Motor neuron (in vitro differentiated cells): ENCODE measurements at places on chromosomes 11 and 22. TPM values are rescaled to one million over a fixed set of nuclear protein-coding genes. Genes with fewer than 3 reads are reported as not detected.

- ATAC-seq = no peak
Measured at GRCh38 chr11:4087551-4087950, 7.0 kb upstream of the RRM1 start.

- no peak for ATAC-seq
Measured at GRCh38 chr11:26493616-26494015, 78.4 kb downstream of the MUC15 start.

DNA sequence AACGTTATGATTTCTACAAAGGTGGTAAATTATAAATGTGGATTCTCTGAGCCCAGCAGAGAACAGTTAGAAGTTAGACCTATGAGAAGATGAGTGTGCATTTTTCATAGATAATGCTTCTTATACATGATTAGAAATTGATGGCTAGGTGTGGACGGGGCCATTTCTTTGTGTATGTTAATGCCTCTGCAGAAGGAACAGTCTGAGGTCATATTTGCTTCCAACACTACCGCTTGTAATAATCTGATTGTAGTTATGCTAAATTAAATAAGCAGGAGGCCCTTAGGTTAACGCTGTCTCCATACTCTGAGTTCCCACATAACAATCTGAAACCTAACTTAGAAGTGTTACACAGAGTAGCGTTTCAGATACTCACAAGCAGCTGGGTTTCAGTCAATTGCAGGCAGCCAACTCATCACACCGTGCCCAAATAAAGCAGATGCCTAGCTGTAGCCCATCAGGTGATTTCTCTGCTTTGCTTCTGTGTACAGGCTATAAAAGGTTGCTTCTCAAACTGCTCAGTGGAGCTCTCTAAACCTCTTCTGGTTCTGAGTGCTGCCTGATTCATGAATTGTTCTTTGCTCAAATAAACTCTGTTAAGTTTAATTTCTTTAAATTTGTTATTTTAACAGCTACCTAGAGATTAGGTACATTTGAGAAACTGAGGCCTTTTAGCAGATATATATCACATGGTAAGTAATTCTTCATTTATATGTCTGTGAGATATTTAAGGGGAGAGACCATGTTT, 638.8 kb upstream of the CCDC90B start:
- peak; percentile 73 for ATAC-seq

DNA sequence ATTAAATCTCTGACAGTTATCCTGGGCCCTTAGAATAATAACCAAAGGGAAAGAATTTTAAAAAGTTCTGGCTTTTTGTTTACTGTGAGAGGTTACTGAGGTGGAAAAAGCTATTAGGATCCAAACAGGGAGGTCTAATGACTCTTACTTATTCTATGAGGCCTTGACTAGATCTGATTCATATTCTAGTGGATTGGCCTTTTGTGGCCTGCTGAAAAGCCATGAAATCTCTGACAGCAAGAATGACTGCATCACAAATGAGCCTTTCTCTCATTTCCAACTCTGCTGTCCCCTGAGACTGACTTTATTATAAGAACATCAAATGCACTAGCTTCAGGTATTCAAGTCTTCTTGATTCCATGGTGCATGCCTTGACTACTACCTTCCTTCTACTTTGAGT, 1797.6 kb downstream of the LRRC4C start:
- ATAC-seq = peak; percentile 82

DNA sequence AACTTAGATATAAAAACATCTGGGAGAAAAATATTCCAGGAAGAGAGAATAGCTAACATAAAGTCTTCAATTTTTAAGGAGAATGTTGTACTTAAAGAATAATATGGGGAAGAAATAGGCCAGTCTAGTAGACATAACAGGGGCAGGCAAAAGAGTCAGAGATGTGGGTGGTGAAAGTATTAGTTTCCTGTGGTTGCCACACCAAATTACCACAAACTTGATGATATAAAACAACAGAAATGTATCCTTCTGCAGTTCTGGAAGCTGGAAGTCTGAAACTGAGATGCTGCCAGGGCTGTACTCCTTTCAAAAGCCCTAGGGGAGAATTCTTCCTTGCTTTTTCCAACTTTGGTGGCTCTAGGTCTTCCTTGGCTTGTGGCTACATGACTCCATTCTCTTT, 1309.7 kb downstream of the LRRC4C start:
- no peak for ATAC-seq

- peak; percentile 40 for ATAC-seq
Measured at GRCh38 chr11:73314117-73314961, 6.3 kb downstream of the ARHGEF17 start.

LRRC4C gene
- total RNA-seq = 14.1 and 30.2 TPM in 2 replicates

ASCL2 gene
- 0.11 TPM in 1 of 2 replicates, not detected in the other for total RNA-seq
